Breast epithelium (tissue), 4 donors: ENCODE measurements at places on chromosomes 1 and 21. TPM values are rescaled to one million over a fixed set of nuclear protein-coding genes. Genes with fewer than 3 reads are reported as not detected.

- no peak for DNase-seq
These were observed 59.4 kb downstream of the DIPK1A start for GRCh38 chr1:92901699-92902405.

DNA sequence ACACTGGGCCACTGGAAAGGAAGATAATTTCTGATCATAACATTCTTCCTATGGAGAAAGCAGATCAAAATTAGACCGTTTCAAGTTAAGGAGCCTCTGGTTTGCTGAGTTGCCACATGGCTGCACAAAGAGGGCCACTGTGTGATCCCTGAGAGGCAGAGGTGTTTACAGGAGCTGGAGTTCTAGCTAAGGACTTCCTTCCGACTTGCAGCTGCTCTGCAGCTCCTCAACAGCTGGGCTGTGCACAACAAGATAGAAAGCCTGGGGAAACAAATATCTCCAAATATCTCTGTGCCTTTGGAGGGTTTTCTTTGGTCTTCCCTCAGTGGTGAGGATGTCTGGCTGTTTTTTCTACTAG, 26.8 kb downstream of the GADD45A start:
- no peak for DNase-seq

GRCh38 chr1:12549460-12550349, 68.3 kb downstream of the DHRS3 start:
- peak; percentile 75 for DNase-seq

- DNase-seq = no peak
These were observed 84.4 kb upstream of the CXADR start for GRCh38 chr21:17428484-17428869.

The NPL gene
- total RNA-seq = 19.3 TPM

The OPN3 gene
- total RNA-seq = 16.1 TPM

The ROR1 gene
- 7.7 TPM for total RNA-seq
